Hematopoietic multipotent progenitor cell treated with erythropoietin and hydrocortisone succinate and interleukin-3 and kit ligand, for 6 days (in vitro differentiated cells): ENCODE measurements at places on chromosomes 5 and 9.

DNA sequence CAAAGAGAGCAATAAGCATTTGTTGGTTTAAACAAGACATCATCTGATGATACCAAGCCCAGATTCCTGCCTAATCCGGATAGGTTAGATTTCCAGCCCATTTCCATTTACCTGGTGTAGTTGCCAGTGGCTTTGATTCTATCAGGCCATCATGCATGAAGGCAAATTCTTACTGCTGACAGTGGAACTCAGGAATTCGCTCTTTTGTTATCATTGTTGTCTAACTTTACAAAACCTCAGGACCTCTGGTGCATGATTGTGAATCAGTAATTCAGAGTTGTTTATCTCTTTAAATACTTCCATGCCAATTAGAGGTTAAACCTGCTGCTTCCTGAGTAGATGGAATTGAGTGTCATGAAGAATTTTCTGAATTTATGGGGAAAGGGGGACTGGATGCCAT is 76.5 kb downstream of the C9orf152 start:
- no peak for DNase-seq

DNA sequence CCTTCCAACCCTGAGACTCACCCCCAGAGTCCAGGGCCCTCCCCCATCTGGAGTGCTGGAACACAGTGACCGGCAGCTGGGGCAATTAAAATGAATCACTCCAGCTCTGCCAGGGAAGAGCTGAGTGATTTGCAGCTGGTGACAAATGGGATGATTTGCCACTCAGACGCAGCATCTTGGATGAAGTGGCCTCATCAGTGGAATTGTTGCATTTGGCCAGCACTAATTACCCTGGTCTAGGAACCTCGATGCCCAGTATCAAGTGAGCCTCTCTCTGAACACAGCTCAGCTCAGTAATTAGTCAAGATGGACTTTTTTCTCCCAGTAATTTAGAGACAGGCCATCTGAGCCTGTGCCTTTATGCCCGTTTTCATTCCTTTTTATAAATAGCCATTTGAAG is 259.5 kb downstream of the GRIA1 start:
- no peak for DNase-seq

- peak; percentile 83 for DNase-seq
These were observed 92.2 kb downstream of the DOCK8 start for GRCh38 chr9:306907-307306.

DNA sequence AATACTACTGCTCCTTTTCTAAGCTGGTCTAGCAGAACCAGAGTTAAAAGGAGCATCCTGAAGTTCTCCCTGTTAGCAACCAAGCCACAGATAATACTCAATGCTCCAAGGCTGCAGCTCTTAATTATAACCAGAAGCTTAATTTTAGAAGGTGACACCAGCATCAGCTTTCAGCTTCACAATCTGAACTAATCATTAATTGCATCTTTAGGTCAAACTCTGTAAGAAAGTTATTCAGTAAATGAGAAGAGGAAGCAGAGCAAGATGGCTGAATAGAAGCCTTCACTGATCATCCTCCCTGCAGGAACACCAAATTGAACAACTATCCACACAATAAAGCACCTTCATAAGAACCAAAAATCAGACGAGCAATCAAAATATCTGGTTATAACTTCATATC is 38.5 kb downstream of the APBA1 start:
- DNase-seq, result no peak

- no peak for DNase-seq
These were observed 53.8 kb upstream of the KCNMB1 start for GRCh38 chr5:170442921-170443320.

DNA sequence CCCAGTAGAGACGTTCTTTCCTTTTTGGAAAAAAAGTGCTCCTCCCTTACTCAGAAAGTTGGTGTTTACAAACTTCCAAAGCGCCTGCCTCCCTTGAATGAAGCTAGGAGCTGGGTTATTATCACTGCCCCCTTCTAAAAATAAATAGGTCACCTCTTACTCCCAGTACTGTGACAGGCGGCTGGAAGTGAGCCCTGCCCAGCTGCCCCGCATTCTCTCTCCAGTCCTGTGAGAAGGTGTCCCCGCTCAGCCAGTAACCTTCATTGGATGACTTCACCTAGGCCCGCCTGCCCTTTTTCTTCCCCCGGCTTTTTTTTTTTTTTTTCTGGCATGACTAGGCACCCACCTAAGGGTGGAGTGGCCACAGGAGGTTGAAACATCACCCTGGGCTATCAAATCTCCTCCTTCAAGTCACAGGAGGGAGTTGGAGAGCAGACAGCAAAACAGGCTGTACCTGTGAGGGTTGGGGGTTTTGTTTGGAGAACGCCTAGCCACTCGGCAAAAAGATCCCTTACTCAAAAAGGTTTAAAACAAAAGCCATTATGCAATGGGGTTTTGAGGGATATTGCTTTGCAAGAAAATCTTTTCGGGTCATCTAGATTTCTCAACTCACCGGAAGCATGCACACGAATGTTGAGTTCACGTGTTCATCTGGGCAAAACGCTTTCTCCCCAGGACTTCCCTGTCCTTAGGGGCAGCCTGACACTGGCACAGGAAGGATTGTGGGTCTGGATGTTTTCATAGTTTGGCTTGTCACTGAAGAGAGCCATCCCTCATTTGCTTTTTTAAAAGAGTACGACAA is 43.3 kb upstream of the ZNF622 start:
- no peak for DNase-seq

DNA sequence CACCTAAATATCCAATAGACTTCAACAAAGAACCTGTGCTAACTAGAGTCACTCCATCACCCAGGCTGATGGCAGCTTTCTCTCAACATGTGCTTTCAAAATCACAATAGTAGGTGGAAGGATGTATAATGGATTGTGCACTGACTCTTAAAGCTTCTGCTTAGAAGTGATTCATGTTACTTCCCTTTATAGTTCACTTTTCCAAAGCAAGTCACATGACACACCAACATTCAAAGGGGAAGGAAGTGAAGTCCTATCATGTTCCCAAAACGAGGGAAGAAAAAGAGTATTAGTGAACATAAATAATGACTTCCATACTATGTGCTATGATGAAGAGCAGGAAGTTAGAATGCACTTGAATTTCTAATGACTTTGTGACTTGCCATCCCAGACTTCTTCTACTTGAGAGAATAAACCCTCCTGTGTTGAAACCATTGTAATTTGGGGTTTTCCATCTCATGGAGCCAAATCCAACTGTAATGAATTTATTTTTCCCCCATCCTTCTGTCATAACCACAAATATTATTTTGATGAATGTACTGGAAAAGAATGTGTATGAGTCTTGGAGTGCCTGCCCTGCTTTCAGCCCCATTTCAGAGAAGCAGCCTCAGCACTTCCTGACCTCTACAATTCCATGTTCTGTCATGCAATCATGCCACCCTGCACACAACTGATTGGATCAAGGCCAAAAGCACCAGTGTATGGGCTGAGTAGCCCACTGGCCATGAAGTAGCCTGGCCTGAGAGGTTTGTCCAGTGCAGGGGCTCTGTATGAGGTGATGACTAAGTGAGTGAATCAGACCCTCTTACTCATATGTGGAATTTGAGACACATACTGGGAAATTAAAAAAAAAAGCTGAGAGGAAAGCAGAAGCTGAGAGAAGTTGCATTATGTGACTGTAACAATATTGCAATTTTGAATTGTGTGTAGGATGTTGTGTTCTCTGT is 525.9 kb upstream of the CLINT1 start:
- DNase-seq, result no peak

DNA sequence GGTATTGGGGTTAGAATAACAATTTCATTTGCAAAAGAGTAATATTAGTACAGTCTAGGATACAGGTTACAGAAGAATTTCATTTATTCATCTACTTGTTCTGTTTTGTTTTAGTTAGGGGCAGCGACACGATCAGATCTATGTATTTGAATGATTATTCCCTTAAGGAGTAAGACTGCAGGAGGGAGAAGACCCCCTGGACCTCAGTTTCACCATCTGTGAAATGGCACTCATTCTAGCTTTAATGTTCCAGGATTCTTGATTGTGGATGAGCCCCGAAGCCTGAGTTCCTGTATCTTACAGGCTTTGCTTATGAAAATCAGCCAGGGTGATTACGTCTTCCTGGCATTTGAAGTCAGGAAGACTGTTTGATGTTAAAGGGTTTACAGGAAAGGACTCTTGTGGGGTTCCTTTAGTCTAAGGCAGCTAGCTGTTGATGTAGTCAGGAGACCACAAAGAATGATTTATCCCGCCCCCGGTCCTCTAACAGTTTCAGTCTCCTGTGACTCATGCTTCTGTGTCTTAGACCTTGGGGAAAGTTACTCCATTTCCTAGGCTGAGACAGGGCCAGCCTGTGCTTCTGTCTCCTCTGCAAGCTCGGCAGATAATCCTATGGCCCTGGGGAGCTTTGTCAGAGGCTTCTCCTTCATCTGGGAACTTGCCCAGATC is 11.5 kb downstream of the SMIM3 start:
- peak; percentile 69 for DNase-seq

- no peak for DNase-seq
These were observed 10.0 kb downstream of the CEMIP2 start for GRCh38 chr9:71758277-71758676.

DNA sequence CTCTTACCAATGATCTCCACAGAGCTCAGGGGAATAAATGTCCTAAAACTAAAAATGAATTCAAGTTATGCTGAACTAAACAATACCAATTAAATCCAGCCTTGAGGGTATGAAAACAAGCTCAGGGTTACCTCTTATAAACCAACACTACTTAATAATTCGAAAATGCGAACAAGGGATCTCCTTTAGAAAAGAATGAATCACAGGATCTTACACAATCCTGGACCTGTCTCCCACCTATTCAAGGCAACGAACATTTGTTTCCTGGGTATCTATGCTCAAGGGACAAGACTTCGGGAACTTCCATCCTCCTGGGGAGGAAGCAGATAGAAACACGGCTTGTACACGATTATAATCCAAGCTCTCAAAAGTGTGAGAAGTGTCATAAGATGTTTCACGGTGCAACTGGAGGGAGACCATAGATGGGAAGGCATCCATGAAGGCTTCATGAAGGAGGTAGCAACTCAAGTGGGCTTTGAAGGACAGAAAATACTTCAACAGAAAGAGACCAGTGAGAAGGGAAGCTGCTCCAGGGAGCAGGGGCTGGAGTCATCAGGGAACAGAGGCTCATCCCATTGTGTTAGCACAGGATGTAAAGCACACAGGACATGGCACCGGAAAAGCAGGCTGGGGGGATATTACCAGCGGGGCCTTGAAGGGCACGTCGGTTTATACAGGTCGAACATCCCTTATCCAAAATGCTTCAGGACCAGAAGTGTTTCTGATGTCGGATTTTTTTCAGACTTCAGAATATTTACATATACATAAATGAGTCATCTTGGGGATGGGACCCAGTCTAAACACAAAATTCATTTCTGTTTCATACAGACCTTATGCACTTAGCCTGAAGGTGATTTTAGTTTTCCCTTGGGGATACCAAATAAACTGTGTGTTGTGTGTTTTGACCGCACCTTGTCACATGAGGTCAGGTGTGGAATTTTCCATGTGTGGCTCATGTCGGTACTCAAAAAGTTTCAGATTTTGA is 87.4 kb downstream of the TLE1 start:
- DNase-seq, result no peak

DNA sequence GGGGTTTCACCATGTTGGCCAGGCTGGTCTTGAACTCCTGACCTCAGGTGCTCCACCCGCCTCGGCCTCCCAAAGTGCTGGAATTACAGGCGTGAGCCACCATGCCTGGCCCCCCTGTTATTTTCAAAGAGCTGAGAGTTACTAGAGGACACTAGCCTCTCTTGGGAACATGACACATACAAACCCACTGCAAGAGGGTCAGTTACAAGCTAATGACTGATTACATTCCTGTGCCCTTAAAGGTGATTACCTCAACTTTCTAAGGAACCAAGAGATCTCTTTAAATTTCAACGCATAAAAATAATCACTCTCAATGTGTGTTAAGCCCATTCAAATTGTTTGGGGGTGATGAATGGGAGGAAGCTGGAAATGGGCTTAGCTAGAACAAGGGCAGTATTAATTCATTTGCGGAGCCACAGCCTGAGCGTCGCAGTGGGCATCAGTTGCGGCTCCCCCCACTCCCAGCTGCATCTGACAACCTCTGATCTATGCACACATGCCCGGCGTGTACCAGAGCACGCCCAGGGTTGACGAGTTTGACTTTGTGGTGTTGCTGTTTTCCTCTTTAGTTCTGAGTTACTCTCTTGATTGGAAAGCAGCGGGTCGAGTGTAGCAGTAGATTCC is 146.9 kb downstream of the GOLPH3 start:
- DNase-seq, result no peak

- no peak for DNase-seq
These were observed 54.7 kb downstream of the DPYSL3 start for GRCh38 chr5:147454996-147455677.

GRCh38 chr9:114282104-114282485 is 40.8 kb upstream of the ORM1 start:
- DNase-seq, result no peak

- no peak for DNase-seq
These were observed 272.0 kb downstream of the HSPA4 start for GRCh38 chr5:133323494-133324457.

GRCh38 chr9:119071636-119072035 is 297.6 kb downstream of the BRINP1 start:
- DNase-seq, result no peak

GRCh38 chr9:14183001-14183400 is 130.9 kb downstream of the NFIB start:
- DNase-seq, result no peak

DNA sequence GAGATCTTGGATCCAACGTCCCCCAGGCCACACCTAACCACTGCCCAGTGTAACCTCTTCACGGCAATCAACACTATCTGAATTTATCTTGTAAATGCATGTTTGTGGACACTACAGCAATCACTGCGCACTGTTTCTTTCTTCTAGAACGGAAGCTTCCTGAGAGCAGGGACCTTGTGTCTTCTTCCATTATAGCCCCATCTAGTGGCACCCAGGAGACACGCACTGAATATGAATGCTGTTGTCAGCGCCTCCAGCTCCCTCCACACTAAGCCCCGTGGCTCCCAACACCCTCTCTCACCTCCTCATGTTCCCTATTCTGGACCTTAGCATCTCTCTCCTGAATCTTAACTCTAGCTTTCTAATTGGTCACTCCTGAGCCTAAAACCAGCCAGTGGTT is 72.7 kb downstream of the SMIM23 start:
- DNase-seq, result peak; percentile 60

- no peak for DNase-seq
These were observed 62.1 kb downstream of the KLF9 start for GRCh38 chr9:70352356-70352755.

- DNase-seq, result no peak
These were observed 97.0 kb downstream of the TSSK1B start for GRCh38 chr5:113337515-113338415.

- no peak for DNase-seq
These were observed 22.8 kb upstream of the TRMT10B start for GRCh38 chr9:37730839-37731238.

GRCh38 chr5:118544887-118545449 is 443.4 kb downstream of the DTWD2 start:
- DNase-seq, result peak; percentile 4

GRCh38 chr9:137439158-137439714 is 1.9 kb downstream of the ENTPD8 start:
- DNase-seq, result no peak

DNA sequence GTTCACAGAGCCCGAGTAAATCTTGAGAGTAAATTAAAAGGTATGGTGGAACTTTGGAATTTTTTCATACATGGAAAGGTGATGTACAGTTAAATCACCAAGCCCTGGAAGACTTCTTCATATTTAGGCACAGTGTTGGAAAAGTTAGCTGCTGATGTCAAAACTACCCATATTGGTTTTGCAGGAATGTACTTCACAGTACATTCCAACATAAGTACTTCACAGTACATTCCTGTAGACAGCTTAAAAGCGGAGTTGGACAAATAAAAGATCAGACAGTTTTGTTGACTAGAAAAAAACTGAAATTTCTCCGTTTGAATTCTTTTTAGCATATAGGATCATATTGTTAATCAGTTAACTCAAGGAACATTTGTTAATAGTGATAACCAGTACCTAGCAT is 1.8 kb downstream of the RANBP17 start:
- DNase-seq, result no peak
